ENCODE measurements at places on chromosomes 4 and X.

- H3K27me3 ChIP-seq = no peaks in the 10 kb centered on the region
- H3K36me3 ChIP-seq = no peaks in the 10 kb centered on the region
These were observed 64.0 kb upstream of the PGM2 start for GRCh38 chr4:37762294-37762990.

DNA sequence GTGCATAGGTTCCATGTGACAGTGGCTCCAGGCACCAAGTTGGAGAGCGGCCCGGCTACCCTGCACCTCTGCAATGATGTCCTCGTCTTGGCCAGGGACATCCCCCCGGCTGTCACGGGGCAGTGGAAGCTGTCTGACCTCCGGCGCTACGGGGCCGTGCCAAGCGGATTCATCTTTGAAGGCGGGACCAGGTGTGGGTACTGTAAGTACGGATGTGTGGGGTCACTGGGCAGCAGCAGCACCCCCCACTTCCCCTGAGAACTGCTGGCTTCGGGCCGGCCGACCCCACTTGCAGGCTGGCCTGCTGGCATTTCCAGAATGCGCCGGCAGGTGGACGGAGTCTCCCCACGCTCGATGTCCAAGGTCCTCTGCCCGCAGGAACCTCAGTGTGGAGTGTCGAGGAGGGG lies 13.2 kb downstream of the DOK7 start:
- H3K27me3 ChIP-seq = no peaks in the 10 kb centered on the region
- no peaks in the 10 kb centered on the region for H3K36me3 ChIP-seq
- H3K4me1 ChIP-seq = no peaks in the 10 kb centered on the region
- no peak overlapping the region for H3K27ac ChIP-seq

- H3K27ac ChIP-seq = no peak overlapping the region
- H3K4me1 ChIP-seq = no peaks in the 10 kb centered on the region
- H3K27me3 ChIP-seq = no peaks in the 10 kb centered on the region
- DNase-seq = no peak
- no peaks in the 10 kb centered on the region for H3K36me3 ChIP-seq
These were observed 337.9 kb downstream of the ARHGAP10 start for GRCh38 chr4:148069895-148070178.

GRCh38 chrX:154715825-154716224 lies 35.1 kb downstream of the GAB3 start:
- H3K4me1 ChIP-seq = peaks cover 45% of the 10 kb centered on the region
- H3K36me3 ChIP-seq = no peaks in the 10 kb centered on the region
- H3K27ac ChIP-seq = no peak overlapping the region
- no peak overlapping the region for H3K4me3 ChIP-seq
- peak; percentile 10 for DNase-seq

DNA sequence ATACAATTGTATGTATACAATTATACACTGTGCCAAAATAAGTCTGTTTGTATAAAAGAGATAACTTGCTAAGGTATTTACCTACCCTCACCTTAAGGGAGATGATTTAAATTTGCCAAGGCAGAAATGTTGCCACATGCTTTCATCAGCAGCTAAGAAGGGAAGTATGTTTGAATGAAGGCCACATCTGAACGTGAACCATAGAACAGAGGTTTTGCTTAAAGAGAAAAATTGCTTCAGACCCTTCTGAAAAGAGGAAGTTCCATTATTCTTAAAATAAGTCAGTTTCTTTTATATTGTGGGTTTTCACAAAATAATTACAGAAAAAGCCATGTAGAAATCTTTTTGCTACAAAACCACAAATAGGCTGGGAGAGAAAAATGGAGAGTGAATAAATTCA lies 621.5 kb upstream of the HTR2C start:
- no peak overlapping the region for H3K4me3 ChIP-seq
- H3K36me3 ChIP-seq = no peaks in the 10 kb centered on the region
- H3K27me3 ChIP-seq = no peaks in the 10 kb centered on the region
- DNase-seq = no peak
- no peak overlapping the region for H3K27ac ChIP-seq

DNA sequence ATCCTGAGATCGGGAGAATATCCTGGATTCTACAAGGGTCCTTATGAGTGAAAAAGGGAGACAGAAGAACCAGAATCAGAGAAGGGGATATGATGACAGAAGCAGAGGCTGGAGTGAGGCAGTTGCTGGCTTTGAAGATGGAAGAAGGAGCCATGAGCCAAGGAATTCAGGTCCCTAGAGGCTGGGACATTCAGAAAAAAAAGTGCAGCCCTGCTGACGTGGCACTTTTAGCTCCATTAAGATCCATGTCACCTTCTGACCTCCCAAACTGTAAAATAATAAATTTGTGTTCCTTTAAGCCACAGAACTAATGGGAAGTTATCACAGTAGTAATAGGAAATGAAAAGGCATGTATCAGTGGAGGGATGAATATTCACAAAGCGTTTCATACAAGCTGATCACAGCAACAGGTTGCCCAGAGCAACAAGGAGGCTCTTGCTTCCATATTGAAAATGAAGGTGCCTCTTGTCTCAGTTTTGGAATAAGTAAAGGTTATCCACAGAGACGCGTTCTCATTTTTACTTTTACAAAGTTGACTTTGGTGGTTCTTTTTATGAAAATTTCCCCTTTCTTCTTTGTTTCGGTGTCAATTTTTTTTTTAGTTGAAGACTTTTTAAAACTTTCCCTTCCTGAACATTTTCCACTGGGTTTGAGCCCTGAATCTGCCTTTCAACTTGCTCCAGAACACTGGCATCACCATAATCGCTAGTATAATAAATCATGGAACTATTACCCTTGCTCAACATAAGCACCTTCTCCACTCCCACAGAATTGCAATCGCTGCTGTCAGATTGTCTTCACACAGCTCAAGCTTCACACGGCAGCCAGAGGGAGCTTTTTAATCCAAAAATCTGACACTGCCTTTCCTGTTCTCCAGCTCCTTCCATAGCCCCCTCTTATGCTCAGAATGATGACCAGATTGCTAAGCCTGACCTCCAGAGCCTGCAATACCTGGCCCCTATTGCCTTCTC lies 127.6 kb upstream of the RBPJ start:
- H3K36me3 ChIP-seq = no peaks in the 10 kb centered on the region
- no peaks in the 10 kb centered on the region for H3K27me3 ChIP-seq
- H3K4me1 ChIP-seq = peaks cover 14% of the 10 kb centered on the region
- DNase-seq = no peak

- no peaks in the 10 kb centered on the region for H3K27me3 ChIP-seq
- no peak overlapping the region for H3K4me3 ChIP-seq
- no peak for DNase-seq
- peaks cover 18% of the 10 kb centered on the region for H3K4me1 ChIP-seq
- no peak overlapping the region for H3K27ac ChIP-seq
- H3K36me3 ChIP-seq = no peaks in the 10 kb centered on the region
These were observed 81.5 kb downstream of the SORCS2 start for GRCh38 chr4:7273738-7274297.

GRCh38 chr4:95545546-95545945 lies 3.2 kb downstream of the UNC5C start:
- DNase-seq = no peak
- H3K4me1 ChIP-seq = peaks cover 4% of the 10 kb centered on the region
- H3K27ac ChIP-seq = no peak overlapping the region

DNA sequence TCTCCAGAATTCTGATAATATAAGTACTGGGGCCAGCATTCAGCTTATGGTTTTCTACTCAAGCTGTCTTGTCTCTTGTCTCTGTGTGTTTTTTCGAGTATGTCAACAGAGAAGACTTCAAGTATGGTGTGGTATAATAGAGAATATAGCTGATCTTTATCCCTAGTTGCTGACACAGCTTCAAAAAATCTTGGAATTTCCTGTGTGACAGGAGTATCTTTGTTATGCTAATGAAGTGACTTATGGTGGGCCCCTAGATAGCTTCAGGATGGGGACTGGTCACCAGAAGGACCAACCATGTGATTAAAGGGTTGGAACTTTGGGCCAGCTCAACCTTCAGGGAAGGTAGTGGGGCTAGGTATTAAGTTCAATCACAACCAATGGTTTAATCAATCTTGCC lies 2.9 kb downstream of the GPRASP3 start:
- no peak overlapping the region for H3K27ac ChIP-seq
- no peaks in the 10 kb centered on the region for H3K27me3 ChIP-seq
- H3K4me1 ChIP-seq = no peaks in the 10 kb centered on the region
- DNase-seq = peak; percentile 9

DNA sequence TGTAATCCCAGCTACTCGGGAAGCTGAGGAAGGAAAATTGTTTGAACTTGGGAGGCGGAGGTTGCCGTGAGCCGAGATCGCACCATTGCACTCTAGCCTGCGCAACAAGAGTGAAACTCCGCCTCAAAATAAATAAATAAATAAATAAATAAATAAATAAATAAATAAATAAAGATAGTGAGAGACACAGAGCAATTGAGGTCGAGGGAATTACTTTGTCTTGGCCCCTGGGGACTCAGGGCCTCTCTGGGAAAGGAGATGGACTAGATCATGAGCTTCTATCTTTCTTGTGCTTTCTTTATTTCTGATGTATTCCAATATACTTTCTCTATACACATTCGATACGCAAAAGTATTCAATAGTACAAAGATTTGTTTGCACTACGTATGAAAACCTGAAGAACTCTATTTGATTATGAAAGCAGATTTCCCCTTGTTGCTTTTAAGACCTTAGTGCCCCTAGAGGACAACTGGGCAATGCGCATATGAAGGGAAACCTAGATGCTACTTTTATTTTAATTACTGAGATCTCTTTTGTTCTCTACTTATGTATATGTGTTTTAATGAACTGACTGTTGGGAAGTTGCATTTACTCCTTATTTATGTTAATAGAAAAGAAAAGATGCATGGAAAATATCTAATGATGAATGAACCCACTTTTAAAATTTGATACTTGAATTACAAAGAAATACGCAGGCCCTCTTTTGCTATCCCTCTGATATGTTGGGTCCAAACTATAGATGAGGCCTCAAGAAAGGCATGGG lies 12.8 kb upstream of the ELOVL6 start:
- H3K4me3 ChIP-seq = no peak overlapping the region
- H3K36me3 ChIP-seq = no peaks in the 10 kb centered on the region
- no peaks in the 10 kb centered on the region for H3K4me1 ChIP-seq
- no peak overlapping the region for H3K27ac ChIP-seq
- H3K27me3 ChIP-seq = no peaks in the 10 kb centered on the region

DNA sequence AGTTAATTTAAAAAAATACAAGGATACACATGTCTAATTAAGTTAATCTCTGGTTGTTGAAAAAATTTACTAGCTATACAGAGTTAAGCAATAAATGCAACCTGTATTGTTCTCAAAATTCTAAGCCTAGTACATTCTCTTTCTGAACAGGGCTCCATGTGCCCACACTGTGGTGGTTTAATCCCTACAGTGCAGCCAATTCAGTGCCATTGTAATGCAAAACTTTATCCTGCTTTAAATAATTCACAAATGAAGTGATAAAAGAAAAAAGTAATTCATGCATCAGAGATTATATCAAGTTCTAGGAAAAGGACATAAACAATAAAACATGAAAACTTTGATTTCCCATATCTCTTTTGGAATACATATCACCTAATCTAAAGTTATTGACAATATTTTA lies 1089.2 kb downstream of the C4orf33 start:
- no peaks in the 10 kb centered on the region for H3K4me1 ChIP-seq
- no peaks in the 10 kb centered on the region for H3K36me3 ChIP-seq
- no peak overlapping the region for H3K4me3 ChIP-seq
- no peak for DNase-seq
- H3K27me3 ChIP-seq = no peaks in the 10 kb centered on the region

DNA sequence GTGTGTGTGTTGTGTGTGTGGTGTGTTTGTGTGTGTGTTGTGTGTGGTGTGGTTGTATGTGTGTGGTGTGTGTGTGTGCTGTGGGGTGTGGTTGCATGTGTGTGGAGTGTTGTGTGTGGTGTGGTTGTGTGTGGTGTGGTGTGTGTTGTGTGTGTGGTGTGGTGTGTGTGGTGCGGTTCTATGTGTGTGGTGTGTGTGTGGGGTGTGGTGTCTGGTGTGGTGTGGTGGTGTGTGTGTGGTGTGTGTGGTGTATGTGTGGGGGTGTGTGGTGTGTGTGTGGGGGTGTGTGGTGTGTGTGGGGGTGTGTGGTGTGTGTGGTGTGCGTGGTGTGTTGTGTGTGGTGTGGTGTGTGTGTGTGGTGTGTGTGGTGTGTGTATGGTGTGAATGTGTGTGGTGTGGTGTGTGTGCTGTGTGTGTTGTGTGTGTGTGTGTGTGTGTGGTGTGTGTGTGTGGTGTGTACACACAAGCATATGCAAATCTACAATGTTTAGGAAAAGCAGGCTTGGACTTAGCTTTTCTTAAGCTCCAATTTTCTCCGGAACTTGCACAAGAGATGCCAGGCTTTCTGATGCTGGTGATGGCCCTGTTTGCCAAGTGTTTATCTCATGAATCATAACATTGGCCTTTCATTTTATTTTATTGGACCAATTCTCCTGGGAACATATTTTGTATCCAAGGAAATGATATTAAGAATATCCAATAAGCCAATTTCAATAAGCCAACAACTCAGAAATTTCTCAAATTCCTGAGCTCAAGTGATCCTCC lies 148.7 kb downstream of the SPATA18 start:
- no peaks in the 10 kb centered on the region for H3K36me3 ChIP-seq
- no peaks in the 10 kb centered on the region for H3K27me3 ChIP-seq
- H3K4me1 ChIP-seq = peaks cover 9% of the 10 kb centered on the region
- H3K27ac ChIP-seq = peak overlapping the region; percentile 46

DNA sequence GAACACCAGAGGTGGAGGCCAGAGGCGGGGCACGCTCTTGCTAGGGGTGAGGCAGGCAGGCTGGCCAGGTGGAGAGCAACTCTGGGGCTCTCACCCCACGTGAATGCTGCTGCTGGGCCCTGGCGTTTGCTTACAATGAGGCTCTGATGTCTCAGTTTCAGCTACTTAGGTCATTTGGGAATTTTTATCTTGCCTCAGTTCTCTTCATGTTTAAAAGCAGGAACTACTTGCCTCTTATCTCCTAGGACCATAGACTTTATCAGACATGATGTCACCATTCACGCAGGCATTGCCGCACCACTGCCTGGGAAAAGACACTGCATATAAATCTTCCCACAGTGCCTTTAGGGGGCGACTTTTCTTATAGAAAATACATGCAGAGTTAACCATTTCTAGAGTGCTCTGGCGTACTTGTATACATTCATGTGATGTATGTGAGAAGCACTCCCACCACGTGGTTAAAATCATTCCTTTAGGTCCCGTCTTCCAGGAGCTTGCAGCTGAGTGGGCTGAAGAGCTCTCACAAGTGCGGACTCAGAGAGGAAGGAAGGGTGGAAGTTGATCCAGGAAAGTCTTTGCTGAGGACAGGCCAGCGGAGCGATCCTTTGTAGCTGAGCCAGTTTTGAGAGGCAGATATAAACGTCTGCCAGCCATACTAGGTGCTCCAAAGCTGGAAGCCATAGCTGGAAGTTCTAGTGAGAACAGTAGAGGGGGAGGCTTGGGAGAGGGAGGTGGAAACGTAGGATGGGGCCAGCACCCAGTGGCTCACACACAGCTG lies 84.3 kb upstream of the CLDN34 start:
- no peaks in the 10 kb centered on the region for H3K36me3 ChIP-seq
- H3K27me3 ChIP-seq = no peaks in the 10 kb centered on the region
- H3K4me3 ChIP-seq = no peak overlapping the region
- DNase-seq = no peak
- H3K27ac ChIP-seq = no peak overlapping the region
- H3K4me1 ChIP-seq = peaks cover 9% of the 10 kb centered on the region

- H3K27ac ChIP-seq = no peak overlapping the region
- H3K36me3 ChIP-seq = no peaks in the 10 kb centered on the region
- no peaks in the 10 kb centered on the region for H3K27me3 ChIP-seq
- no peak for DNase-seq
- H3K4me3 ChIP-seq = no peak overlapping the region
These were observed 5.8 kb downstream of the RPS6KA3 start for GRCh38 chrX:20260885-20261284.

- H3K36me3 ChIP-seq = no peaks in the 10 kb centered on the region
- no peaks in the 10 kb centered on the region for H3K27me3 ChIP-seq
- peaks cover 29% of the 10 kb centered on the region for H3K4me1 ChIP-seq
- H3K27ac ChIP-seq = peak overlapping the region; percentile 89
- peak overlapping the region; percentile 35 for H3K4me3 ChIP-seq
These were observed 84.7 kb upstream of the GPR101 start for GRCh38 chrX:137118536-137118935.

All from PC-3 (cell line).